ENCODE measurements at places on chromosomes 3 and 15. TPM values are rescaled to one million over a fixed set of nuclear protein-coding genes. Genes with fewer than 3 reads are reported as not detected.

SHC4 gene
- 0.78 TPM for total RNA-seq

NTRK3 gene
- not detected for total RNA-seq

P2RY12 gene
- not detected for total RNA-seq

KCNH8 gene
- not detected for total RNA-seq

COPB2 gene
- total RNA-seq = 139 TPM

ZBTB47 gene
- total RNA-seq = 7.7 TPM

ATP13A4 gene
- not detected for total RNA-seq

SV2B gene
- not detected for total RNA-seq

UBAP1L gene
- 0.49 TPM for total RNA-seq

PSMD6 gene
- 139 TPM for total RNA-seq

SEMA4B gene
- 72.5 TPM for total RNA-seq

DISP2 gene
- total RNA-seq = 0.65 TPM

CHCHD6 gene
- total RNA-seq = 28.1 TPM

PARP15 gene
- 0.35 TPM for total RNA-seq

ANKDD1A gene
- 2.9 TPM for total RNA-seq

NUSAP1 gene
- 104 TPM for total RNA-seq

KLF15 gene
- total RNA-seq = not detected

SUCNR1 gene
- not detected for total RNA-seq

CD96 gene
- total RNA-seq = 0.10 TPM

ACKR2 gene
- total RNA-seq = 0.20 TPM

CD80 gene
- total RNA-seq = not detected

NCK1 gene
- 27.6 TPM for total RNA-seq

HEG1 gene
- 15.7 TPM for total RNA-seq

PTX3 gene
- total RNA-seq = 0.32 TPM

CLDN18 gene
- total RNA-seq = not detected

EAF1 gene
- total RNA-seq = 18.9 TPM

CDHR4 gene
- not detected for total RNA-seq

TM4SF1 gene
- 79.5 TPM for total RNA-seq

PRICKLE2 gene
- total RNA-seq = 6.3 TPM

STRIT1 gene
- not detected for total RNA-seq

CCDC51 gene
- 31.1 TPM for total RNA-seq

MFGE8 gene
- 38.2 TPM for total RNA-seq

ITGB5 gene
- 91.9 TPM for total RNA-seq

ISLR gene
- not detected for total RNA-seq

THSD4 gene
- 44.0 TPM for total RNA-seq

GAP43 gene
- not detected for total RNA-seq

FANCD2OS gene
- not detected for total RNA-seq

ITPKA gene
- total RNA-seq = 0.44 TPM

IL17RD gene
- total RNA-seq = 1.7 TPM

COL7A1 gene
- 306 TPM for total RNA-seq

HTR3E gene
- total RNA-seq = not detected

CRABP1 gene
- total RNA-seq = not detected

RBPMS2 gene
- total RNA-seq = not detected

MNS1 gene
- total RNA-seq = 1.7 TPM

NOX5 gene
- total RNA-seq = 0.14 TPM

ACOX2 gene
- 0.34 TPM for total RNA-seq

CHRNA7 gene
- 0.48 TPM for total RNA-seq

IGSF10 gene
- not detected for total RNA-seq

GATA2 gene
- not detected for total RNA-seq

TNK2 gene
- 29.8 TPM for total RNA-seq

RARRES1 gene
- total RNA-seq = not detected

DAZL gene
- not detected for total RNA-seq

SEMA7A gene
- 45.0 TPM for total RNA-seq

ITIH1 gene
- total RNA-seq = not detected

TLR9 gene
- total RNA-seq = not detected

PRR20G gene
- total RNA-seq = not detected
